WTC11 (cell line): ENCODE measurements at places on chromosomes 4 and X.
A peak's percentile ranks its signal among the peaks of the same experiment; 100 is the strongest.

DNA sequence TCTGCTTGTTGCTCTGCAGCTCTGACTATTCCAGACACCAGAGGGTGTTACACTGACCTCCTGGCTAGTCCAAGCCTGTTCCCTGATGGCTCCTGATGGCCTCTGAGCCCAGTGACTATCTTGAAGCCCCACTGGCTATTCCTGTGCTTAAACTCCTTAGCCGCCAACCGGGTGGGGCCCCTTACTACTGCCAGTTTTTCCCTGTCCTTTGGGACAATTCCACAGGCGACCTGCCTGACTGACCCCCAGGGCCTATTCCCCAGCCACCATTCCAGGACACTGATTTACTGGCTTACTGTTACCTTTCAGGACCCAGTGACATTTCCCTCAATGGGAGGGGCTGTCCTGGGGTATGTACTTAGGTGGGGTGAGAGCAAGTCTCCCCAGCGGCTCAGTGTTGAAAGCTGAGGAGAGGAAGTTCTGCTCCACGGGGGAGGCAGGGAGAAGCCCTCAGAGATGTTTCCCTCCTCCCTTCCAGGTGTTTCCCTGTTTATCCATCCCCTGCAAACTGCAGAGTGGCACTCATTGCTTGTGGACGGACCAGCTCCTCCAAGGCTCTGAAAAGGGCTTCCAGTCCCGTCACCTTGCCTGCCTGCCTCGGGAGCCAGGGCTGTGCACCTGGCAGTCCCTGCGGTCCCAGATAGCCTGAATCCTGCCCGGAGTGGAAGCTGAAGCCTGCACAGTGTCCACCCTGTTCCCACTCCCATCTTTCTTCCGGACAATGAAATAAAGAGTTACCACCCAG lies 4.0 kb downstream of the TIMP1 start:
- DNase-seq = no peak

DNA sequence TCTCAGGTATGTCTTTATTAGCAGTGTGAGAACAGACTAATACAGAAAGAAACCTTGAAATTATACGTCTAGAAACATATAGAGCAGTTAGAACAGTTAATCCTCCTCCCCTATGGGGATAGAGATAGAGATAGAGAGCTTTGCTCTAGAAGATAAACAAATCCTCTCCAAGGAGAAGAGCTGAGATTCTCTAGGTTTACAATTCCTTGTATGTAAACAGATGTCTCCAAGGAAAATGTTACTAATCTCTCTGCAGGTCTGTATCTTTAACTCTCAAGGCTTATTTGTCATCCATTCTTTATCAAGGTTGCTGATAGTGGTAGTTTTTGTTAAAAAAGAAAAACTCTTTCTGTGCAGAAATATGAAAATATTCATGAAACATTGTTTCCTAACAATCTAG lies 282.1 kb upstream of the GIMD1 start:
- no peak for DNase-seq

GRCh38 chrX:122641136-122641535 lies 542.9 kb upstream of the GRIA3 start:
- DNase-seq = no peak

DNA sequence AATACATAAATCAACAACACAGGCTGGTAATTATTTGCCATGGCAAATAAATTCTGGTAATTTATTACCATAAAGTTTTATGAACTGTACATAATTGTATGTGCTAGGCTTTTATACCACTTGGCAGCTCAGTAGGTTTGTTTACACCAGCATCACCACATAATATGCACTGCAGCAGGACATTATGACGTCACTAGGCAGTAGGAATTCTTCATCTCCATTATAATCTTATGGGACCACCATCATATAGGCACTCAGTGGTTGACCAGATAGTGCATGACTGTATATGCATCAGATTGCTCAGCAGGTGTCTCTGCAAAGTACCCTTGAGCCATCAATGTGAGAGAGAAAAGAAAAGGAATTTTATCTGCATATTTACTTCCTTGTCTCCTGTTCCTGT lies 295.4 kb downstream of the CFAP47 start:
- DNase-seq = no peak

DNA sequence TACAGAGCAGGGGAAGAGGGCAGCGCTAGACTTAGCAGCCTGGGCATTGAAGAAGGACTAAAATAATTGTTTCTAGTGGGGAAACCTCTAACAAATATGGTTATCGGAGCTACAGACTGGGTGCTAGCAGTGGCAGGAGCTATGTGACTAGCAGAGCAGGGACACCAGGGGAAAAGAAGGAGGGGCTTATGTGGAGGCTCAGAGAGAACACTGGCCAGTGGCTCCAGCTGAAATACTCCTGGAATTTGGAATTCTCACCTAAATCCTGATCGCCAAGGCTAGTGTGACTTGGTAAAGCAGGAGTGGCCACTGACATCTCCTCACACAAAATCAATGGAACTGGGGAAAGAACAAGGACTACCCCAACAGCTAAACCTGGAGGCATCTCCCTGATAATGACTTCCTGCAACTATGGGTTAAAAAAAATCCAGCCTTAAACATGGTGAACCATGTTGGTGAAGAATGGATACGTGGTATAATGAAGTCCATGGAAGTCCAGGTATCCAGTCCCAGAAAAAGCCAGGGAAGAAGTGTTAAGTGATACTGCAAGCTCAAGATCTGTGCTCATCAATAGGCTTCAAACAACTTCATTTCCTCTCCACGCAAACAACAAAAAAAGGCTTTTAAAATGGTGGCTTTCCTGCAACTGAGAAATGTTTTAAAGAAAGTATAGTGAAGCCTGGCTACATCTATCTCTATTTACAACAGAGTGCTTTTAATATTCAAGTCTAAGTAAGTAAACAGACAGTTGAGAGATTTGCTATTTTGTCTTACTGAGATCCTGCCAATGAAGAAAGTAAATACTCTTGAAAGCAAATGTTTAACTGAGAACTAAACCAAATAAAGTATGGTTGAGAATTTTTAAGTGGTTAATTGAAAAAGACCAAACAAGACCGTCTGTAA lies 1.8 kb downstream of the TAPT1 start:
- DNase-seq = no peak

GRCh38 chrX:56729152-56729850 lies at the start of gene NBDY:
NBDY (plus strand) TSS chrX:56729243; CDS start chrX:56729354, 111 bp downstream.
- DNase-seq = peak; percentile 18

DNA sequence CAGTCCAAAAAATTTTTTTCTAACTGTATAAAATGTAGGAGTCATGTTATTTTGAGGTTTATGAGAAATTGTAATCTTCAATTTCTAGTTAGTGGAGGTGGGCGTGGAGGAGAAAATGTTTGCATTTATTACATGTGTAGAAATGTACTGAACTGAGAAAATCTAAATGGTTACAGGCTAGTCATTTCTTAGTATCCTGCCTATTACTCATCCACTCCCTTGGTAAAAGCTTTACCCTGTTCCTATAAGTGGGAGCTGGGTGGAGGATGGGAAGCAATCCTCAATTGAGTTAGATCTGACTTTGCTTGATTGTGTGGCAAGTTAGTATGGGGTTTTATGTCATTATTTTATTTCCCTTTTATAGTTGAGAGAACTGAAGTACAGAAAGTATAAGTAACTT lies 73.8 kb downstream of the POLA1 start:
- DNase-seq = no peak

DNA sequence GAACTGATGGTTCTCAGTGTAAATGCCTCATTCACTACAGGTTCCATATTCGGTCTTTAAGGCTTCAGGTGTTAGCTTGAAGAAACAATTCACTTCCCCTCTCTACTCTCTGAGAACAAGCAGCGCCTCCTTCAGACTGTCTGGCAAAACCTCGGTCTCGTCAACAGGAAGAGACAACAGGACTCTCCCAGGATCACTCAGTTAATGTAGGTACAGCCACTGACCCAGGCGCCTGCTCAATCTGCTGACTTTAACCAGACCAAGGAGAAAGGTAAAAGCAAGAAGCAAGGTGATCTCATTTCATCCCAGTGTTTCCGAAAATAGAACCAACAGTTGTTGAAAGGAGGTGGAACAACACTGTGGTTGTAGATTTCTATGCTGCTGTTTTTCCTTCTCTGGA lies 102.2 kb downstream of the SLC2A9 start:
- peak; percentile 41 for DNase-seq

GRCh38 chrX:103396186-103396585 lies 19.8 kb downstream of the BEX3 start:
- DNase-seq = no peak

DNA sequence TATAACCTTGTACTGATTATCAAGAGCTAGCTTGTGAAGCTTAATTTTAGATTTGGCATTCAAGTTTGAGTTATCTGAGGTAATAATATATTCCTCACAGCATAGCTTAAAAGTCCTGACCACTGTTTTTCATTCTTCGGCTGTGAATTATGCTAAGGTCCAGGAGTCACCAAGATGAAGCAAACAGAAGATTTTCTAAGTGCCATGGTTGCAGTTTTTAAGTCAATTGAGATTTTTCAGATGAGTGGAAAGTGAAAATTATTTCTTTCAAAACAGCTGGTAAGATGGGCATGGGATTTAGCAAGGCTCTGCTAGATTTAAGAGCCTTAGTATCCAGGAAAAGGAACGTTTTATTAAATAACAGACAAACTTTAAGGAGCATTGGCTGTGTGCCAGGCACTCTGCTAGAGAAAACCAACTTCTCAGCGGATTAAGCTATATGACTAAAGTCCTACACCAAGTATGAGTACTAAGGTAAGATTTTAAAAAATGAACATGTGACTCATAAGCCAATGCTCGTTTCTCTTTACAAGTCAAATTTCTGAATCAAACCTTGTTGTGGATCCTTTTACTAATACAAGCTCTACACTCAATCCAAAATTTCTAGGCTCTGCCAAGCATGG lies 149.9 kb upstream of the IL15 start:
- DNase-seq = no peak

- DNase-seq = no peak
These were observed 628.8 kb downstream of the ANKRD50 start for GRCh38 chr4:124083711-124084110.
